ENCODE measurements at places on chromosomes 3 and 15.

GRCh38 chr3:118544458-118544857 is 490.2 kb downstream of the IGSF11 start:
- DNase-seq: no peak

GRCh38 chr3:50322386-50323091 is at the start of gene HYAL2:
HYAL2 (minus strand) TSS chr3:50322745; CDS start chr3:50320489, 2,256 bp downstream.
- no peak for DNase-seq

DNA sequence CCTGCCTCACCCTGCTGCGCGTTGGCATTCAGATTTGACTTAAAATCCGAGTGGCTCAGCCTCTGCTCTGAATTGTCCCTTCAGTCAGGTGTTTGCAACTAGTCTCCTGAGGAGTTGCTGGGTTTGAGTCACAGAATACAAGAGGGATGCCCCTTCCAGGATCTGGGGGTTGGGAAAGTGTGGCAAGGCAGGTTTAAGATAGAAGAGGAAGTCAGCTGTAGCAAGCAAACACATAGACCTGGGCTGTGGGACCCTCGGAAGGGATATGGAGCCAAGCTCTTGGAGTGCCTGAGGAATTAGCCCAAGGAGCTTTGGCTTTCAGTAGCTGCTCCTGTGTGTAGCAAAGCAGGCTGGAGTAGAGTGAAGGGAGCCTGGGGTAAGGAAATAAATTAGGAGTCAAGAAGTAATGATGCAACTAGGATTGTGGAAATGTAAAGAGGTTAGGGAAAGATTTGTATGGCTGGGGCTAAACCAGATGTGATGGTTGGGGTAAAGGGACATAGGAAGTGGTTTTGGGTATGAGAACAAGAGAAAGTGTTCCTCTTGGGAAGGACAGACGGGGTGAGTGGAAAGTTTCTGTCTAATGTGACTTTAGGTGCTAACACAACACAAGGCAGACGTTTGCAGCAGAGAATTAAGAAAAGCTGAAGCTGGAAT is 41.2 kb downstream of the RAB7A start:
- DNase-seq: no peak

DNA sequence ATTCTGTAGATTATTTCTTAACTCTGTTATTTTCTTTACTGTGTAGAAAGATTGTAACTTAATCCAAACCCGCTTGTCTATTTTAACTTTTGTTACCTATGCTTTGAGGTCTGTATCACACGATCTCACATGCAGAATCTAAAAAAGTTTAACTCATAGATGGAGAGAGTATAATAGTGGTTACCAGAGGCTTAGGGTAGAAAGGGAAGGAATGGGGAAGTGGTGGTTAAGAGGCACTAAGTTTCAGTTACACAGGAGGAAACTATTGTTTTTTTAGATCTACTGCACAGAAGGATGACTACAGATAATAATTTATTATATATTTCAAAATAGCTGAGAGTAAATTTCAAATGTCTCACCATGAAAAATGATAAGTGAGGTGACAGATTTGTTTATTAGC is 515.2 kb downstream of the RSL24D1 start:
- no peak for DNase-seq

DNA sequence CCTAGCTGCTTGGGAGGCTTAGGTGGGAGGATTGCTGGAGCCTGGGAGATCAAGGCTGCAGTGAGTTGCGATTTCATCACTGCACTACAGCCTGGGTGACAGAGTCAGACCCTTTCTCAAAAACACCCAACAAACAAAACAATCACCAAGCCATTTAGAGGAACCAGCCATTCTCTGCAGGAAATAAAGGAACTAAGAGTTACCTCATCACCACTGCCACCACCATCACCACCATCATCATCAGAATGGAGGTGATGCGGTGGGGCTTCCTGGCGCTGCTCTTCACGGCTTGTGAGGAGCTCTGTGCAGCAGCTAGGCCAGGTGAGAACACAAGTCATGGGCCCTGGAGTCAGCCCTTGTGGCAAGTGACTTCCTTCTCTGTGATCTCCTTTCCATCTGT is 37.7 kb upstream of the KLHL25 start:
- DNase-seq: no peak

GRCh38 chr3:10336761-10337160 is 15.8 kb upstream of the SEC13 start:
- DNase-seq: no peak

- DNase-seq: peak; percentile 37
Measured at GRCh38 chr15:39920510-39921273, 626 bp upstream of the GPR176 start.

DNA sequence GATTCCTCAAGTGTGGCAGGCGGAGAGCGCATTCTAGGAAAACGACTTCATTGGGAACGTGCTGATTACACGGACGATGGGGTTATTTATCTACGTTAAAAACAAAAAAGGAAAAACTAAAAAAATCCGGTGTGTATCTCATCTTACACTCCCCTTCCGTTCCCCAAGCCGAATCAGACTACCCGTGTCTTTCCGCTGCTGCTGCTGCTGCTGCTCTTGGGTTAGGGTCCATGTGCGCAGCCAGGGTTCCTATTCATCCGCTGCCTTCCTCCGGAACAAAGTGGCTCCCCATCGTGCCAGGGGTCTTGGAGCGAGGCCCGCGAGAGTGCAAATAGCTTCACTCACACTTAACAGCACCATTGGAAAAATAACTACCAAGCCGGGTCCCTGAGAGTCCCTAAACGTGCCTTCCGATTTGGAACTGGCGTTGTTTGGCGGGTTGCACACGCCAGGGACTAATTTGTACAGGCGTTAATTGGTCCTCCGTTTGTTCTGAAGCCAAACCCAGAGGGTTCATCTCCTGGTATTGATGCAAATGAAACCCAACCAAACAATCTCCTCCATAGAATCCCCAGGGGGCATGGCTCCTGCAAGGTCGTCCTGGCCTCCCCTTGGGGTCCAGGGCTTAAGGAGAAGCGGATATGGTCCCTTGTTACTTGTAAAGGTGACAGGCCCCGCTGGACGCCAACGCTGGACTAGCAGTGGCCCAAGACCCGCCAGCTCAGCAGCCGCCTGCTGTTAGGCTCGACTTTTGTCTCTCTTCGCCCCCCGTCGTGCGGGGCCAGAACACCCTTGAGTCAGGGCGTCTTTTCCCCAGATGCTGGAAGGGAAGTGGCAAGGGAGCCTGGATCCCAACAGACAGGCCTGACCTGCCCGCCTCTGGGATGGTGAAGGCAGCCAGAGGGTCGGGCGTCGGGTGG is 11.0 kb upstream of the ONECUT1 start:
- no peak for DNase-seq

GRCh38 chr15:42727750-42728381 is 9.1 kb downstream of the CDAN1 start:
- DNase-seq: no peak

DNA sequence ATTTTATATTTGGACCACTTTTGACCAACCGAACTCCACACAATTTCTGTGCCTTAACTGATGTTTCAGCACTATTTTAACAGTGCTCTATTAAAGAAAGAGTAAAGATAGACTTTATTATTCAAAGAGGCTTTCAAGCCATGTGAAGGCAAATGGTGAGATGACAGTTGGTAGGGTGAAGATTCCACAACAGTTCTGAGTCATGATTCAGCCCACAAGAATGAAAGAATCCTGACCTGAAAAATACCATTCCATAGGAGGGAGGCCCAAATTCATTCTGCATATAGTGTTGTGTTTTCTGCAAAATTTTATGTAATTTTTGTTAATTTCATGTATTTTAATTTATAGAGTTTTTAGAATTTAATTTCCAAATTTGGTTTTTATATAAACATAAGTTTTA is 135.6 kb upstream of the STAC start:
- no peak for DNase-seq

GRCh38 chr3:149512073-149512782 is 37.7 kb downstream of the TM4SF4 start:
- peak; percentile 43 for DNase-seq

- no peak for DNase-seq
Measured at GRCh38 chr3:181418233-181418632, 293.5 kb upstream of the SOX2 start.

- DNase-seq: no peak
Measured at GRCh38 chr3:74693696-74694393, 79.4 kb upstream of the CNTN3 start.

DNA sequence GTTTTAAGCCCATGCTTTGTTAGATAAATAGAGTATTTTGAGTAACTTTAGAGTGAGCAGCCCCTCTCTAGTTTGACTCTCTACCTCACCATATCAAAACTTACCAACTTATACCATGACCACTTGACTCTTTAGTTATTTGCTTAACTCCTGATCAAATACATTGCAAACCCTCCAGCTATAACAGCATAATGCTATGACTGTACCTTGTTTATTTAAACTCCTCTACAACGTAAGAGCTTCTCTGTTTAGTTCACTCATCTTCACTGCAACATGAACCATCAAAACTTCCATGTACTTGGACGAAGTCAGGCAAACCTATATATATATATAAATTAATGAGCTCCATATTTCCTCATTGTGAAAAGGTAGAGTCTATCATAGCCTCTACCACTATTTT is 218.2 kb downstream of the DPH6 start:
- DNase-seq: no peak

GRCh38 chr3:56054844-56055243 is 413.4 kb downstream of the ERC2 start:
- DNase-seq: no peak

All from 8988T (cell line).